Esophagus muscularis mucosa (tissue), 4 donors: ENCODE measurements at places on chromosomes 7 and 10. TPM values are rescaled to one million over a fixed set of nuclear protein-coding genes. Genes with fewer than 3 reads are reported as not detected.

GRCh38 chr7:31058122-31058521 is 6.0 kb downstream of the ADCYAP1R1 start:
- DNase-seq: no peak

- no peak for DNase-seq
These were observed 168.4 kb downstream of the EVX1 start for GRCh38 chr7:27410812-27411544.

DNA sequence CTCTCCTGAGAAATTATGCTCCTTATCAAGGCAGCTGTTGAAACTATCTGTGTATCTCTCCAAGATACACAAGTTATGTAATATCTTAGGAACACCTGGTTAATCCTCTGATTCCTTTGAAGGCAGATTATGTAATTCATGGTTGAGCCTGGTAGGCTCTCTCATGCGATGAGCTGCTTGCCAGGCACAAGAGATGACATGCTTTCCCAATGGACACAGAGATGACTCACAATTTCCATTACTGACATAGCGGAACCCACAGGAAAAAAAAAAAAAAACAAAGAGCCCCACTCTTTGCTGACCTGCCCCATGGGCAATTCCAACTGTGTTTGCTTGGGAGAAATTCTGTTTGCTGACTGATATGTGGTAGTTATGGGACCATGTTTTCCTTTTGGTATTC is 736.4 kb upstream of the PHF14 start:
- no peak for DNase-seq

- DNase-seq: no peak
These were observed 70.4 kb downstream of the ST8SIA6 start for GRCh38 chr10:17383801-17384555.

- DNase-seq: no peak
These were observed 67.3 kb downstream of the GLCCI1 start for GRCh38 chr7:8035647-8036518.

- DNase-seq: no peak
These were observed 12.7 kb downstream of the ANK3 start for GRCh38 chr10:60377042-60377352.

Gene TMEM196
- not detected for total RNA-seq

Gene ACHE
- 3.2 TPM for total RNA-seq

Gene POLR2J3
- 15.6 TPM for total RNA-seq

Gene CBLL1
- total RNA-seq: 65.6 TPM
